ENCODE measurements at places on chromosomes 1 and 21.

- DNase-seq = no peak
Measured at GRCh38 chr1:221991221-221991620, 249.3 kb upstream of the DUSP10 start.

- no peak for DNase-seq
Measured at GRCh38 chr1:60118085-60118484, 44.5 kb upstream of the C1orf87 start.

DNA sequence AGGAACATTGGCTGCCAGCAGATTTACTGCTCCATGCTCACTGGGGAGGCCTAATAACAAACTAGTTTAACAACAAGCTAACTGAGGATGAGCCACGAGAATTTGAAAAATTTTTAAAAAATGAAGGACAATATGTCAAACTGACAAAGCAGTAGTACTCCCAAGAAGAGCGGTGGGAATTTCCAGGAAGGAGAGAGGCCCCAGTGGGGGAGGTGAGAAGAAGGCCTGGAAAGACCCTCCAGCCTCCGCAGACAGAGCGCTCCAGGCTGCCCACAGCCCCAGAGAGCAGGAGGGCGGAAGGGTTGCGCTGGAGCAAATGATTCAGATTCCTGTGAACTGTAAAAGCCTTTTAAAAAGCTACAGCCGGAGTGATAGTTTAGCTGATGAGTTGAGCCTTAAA is 78.5 kb downstream of the SIPA1L2 start:
- DNase-seq = no peak

GRCh38 chr1:199064971-199065370 is 426.1 kb downstream of the PTPRC start:
- DNase-seq = no peak

DNA sequence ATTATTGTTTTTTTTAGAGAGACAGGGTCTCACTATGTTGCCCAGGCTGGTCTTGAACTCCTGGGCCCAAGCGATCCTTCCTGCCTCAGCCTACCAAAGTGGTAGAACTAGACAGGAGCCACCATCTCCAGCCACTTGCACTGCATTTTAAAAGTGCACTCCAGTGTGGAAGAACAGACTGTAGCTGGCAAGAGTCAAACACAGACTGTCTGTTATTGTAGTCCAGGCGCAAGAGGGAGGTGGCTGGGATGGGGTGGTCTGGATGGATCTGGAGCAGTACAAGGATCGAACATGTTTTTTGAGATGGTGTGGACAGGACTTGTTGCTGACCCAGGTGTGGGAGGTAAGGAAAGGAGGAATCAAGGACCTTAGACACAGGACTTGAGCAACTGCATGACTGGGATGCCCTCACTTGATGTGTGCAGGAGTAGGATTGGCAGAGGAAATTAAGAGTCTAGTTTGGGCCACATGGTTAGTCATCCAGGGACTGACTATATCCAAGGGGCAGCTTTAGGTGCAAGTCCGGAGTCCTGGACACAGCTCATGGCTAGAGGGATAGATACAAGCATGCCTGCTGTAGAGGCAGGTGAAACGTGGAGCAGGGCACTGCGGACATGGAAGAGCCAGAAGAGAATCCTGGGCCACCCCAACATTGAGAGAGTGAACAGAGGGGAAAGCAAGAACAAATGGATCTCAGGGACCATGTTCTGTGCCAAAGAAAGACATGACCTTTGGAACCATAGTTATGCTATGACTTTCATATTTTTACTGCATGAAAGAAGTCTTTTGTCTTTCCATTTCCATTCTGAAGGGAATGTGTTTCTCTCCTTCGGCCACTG is 42.0 kb downstream of the ELK4 start:
- DNase-seq = no peak

GRCh38 chr1:145884675-145885074 is 991 bp downstream of the ANKRD35 start:
- DNase-seq = no peak

GRCh38 chr1:15525050-15526020 is 1.3 kb upstream of the DNAJC16 start:
- no peak for DNase-seq

GRCh38 chr1:171611306-171611705 is 10.7 kb upstream of the MYOCOS start:
- DNase-seq = no peak

DNA sequence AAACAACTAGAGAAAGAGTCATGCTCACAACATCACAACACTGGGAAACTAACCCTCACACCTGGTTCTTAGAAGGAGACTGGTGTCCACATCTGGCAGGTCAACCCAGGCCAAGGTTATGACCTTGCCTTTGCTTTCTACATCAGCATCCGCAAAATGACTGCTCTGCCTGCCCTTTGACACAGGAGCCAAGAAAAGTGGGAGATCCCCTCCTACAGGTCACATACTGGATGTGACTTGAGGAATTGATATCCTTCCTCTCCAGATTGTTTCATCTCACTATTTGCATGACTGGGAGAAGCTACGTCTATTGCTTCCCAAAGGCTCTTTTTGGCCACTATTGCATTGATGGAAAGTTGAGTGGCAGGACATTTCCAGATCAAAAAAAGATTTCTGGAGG is 115.5 kb downstream of the MIS18A start:
- DNase-seq = no peak

GRCh38 chr1:230700132-230700531 is 13.8 kb downstream of the AGT start:
- no peak for DNase-seq

All from substantia nigra (tissue), 51 donors.